ENCODE measurements at places on chromosomes 12 and 14.

DNA sequence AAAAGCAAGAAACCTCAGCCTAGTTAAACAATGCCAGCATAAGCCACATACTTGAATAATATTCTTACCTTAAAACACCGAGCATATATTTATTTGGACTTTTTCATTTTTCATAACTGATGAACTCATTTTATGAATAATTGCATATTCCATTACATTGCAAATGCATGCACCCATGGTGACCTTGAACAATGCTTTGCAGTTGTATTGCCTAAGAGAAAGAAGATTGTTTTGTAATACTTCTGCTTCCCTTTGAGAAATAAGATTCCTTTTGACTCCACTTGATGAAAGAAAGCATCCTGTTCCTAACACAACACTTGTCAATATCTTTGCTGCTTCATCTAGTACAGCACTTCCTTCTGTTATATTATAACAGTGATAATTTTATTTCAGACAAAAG lies 1182.2 kb downstream of the FLRT2 start:
- DNase-seq, result no peak

GRCh38 chr12:109116611-109116949 lies 193 bp downstream of the ACACB start:
- no peak for DNase-seq

DNA sequence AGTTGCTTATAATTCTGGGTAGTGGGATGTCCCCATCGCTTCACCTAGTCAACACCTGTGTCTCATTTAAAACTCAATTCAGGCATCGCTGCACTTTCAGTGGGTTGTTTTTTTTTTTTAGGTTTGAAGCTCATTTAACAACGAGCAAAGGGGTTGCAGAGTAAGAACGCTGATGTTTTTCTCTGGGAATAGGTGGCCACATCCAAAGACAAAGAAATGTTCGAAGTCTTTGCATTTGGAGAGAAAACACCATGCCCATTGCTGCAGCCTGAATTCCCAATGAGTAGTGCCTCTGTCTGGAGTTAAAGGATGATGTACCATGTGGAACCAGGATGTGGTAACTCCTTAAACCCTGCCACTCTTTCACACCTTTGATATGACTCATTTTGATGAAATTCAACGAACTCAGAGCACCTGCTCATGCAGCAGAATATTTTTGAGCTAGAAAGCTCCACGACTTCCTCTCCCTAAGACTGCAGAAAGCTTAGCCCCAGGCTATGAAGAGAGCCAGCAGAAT lies 35.1 kb upstream of the BATF start:
- DNase-seq, result no peak

GRCh38 chr12:2833810-2834209 lies 1.0 kb downstream of the NRIP2 start:
- no peak for DNase-seq

DNA sequence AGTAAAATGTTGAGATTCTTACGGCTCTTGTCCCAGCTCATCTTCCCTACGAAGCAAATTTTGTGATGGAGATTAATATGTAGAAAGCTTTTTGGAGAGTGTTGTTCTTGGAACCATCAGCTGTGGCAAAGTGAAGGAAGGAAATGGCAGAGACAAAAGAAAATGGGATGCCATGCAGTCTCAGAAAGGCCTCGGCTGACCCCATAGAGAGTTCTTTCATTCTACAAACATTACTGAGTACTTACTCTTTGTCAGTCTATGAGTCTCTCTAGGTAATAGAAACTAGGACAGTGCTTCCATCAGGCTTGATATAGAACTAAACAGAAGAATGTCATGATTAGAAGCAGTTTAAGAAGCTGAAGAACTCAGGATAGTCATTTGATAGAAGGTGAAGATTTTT lies 134.1 kb downstream of the PLEKHA5 start:
- DNase-seq, result no peak

DNA sequence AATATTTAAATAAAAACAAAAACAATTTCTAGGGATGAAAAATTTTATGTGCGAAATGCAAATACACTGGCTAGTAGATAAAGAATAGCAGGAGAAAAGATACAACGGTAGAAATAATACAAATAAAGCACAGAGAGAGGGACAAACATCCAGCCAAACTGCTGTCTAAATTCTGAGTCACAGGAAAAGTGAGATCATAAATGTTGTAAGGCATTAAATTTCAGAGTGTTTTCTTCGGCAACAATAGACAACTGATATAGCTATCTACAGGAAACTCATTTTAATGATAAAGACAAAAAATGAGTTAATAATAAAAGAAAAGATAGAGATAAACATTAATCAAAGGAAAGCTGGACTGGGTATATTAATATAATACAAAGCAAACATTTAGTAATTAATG lies 122.2 kb downstream of the NTS start:
- no peak for DNase-seq

GRCh38 chr12:109518820-109519665 lies 41.6 kb downstream of the UBE3B start:
- DNase-seq, result peak; percentile 16

DNA sequence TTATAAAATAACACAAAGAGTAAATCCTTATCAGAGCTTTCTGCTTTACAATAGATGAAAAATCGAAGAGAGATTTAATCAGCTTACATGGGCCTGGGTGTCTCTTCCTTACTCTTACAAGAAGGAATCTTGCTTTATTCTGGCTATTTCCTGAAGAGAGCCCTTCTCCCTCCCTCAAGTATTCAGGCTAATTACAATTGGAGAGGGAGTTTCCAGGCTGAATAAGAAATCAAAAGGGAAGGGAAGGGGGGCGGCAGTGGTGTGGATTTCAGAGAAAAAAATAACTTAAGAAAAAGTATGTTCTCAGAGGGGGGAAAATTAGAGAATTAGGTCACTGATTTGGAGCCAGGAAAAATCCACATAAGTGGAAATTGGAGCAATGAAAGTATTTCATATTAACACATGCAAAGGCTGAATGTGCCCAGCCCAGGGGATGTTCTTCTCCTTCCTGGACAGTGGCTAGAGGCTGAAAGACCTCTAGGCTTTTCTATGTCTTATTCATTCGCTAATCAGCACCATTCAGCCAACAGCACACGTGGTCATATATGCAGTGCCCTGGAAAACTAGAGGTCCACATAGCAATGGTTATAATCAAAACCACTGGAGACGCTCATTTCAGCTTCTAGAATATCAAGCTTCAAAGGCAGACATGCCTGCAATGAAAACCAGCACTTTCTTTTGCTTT lies 158.9 kb upstream of the BTG1 start:
- DNase-seq, result no peak
